H1 (cell line): ENCODE measurements at places on chromosomes 1 and 21.

GRCh38 chr1:225378880-225379279 lies 49.0 kb downstream of the LBR start:
- DNase-seq, result peak; percentile 61

GRCh38 chr1:221606256-221606655 lies 135.6 kb downstream of the DUSP10 start:
- no peak for DNase-seq

DNA sequence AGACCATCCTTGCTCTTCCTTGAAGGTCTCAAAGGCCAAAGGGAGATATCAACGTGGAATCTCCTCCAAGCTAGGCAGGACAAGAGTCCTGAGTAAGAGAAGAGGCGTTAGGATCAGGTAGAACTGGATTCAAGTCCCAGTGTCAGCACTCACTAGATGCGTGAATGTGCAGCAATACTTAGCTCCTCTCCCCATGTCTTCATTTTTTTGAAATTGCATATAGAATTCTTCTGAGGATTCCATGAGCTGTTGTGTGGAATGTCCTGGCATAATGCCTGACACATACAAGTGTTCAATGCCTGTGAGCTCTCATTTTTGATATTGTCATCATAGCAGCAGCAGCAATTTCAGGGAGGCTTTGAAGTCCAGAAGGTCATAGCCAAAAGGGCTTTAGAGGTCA lies 333.2 kb downstream of the KCNH1 start:
- no peak for DNase-seq

- no peak for DNase-seq
Measured at GRCh38 chr1:61357539-61357938, 275.2 kb downstream of the NFIA start.

DNA sequence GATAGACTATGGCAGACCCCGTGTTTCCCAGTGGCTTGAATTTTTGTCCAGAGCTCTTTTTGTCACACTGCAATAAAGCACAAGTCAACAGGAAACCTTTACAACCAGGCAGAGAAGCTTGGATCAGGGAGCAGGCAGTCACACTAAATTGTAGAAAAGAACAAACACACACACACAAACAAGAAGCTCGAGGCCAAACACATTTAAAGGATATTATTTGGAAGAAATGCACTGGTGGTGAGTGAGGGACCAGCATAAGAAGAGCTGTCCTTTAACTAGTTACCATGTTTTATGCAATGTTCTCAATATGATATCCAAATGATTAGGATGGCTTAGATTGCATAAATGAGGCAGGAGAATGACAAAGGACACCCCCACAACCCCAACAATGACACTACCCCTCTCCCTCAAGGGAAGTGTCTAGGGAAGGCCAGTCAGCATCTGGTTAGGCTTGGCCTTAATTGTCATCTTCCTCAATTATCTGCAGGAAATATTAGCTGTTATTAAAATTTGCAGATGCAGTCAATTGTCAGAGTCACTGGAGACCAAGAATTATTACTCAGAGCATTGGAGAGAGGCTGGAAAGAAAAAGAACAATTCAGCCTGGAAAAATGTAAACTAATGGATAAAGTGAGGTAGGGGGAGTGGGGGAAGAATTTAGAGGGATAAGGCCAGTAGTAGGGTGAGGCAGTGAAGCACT lies 35.3 kb downstream of the DDR2 start:
- no peak for DNase-seq

DNA sequence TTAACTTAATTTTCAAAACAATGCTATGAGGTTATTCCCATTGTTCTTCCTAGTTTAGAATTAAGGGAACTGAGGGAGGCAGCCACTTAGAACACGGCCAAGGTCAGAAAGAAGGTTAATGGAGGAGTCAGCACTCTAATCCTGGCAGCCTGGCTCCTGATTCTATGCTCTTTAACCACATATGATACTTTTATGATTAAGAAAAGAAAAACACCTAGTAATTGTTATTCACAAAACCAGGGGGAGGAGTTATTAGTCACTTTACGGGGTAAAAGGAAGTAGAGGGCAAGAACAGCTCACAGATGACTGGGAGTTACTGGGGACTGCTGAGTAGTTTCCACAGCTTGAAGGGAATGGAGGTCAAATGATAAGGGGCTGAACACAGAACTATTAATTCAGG lies 38.6 kb downstream of the GADD45A start:
- DNase-seq, result no peak

DNA sequence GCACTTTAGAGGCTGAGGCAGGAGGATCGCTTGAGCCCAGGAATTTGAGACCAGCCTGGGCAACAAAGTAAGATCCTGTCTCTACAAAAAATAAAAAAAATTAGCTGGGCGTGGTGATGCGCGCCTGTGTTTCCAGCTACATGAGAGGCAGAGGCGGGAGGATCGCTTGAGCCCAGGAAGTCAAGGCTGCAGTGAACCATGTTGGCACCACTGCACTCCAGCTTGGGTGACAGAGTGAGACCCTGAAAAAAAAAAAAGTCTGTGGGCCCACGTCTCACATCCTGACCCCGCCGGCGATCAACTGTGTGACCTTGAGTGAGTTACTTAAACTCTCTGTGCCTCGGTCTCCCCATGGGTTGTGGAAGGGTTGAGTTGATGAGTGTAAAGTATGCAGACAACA lies 12.7 kb upstream of the ZBTB21 start:
- no peak for DNase-seq

DNA sequence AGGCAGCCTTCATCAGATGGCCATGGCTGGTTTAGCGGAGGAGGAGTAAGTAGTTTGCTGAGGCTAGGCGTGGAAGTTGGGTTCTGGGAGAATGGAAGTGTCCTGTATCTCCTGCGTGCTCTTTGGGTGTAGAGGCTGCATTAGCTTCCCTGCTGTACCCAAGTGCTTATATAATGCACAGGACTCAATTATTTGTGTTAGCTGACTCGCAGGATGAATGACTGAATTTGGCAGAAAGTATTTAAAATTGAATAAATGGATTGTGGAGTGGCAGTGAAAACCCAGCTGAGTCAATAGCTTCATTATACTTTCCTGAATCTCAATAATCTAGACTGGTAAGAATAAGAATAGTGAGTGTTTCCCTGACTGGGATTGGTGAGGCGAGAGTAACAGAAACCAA lies 13.8 kb downstream of the DNTTIP2 start:
- DNase-seq, result no peak

DNA sequence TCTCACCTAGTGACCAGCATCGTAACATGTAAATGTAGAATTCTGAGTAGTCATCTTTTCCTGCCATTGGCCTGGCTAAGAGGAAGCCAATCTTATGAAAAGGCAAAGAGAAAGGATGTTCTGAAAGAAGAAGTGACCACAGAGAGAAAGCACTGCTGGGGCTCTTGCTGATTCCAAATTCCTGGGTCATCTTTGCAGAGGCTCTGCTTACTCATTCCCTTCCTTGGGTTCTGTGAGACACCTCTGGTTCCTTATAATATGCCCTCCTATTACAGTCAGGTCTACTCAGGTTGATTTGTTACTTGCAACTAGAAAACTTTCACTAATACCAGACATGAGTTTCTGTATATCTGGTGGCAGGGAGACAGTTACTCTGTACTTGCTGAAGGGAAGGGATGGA lies 198.8 kb upstream of the C8B start:
- DNase-seq, result no peak
